ENCODE measurements at places on chromosomes 3 and 15.

DNA sequence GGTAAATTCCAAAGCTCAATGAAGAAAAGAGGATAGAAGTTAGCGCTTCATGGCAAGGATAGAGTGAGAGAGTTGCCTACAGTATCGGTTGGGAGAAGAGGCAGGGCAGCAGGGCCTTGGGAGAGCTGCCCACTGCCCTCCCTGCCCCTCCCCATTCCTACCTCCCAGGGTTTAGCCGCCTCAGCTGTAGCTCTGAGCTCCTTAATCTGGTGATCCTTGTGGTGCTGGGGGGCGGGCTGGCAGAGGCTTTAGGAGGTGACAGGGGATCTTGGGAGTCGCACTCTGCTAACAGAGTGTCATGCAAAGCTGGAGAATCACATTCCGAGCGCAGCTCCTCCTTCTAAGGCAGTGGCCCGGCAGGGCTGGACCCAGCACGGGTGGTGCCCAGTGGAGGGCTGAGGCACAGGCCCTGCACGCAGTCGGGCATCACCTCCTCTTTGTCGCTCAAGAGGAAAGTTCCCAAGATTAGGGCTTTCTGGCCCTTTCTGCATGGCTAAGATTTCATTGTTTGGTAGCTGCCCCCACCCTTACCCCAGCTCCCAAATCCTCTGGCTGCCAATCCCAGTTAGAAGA is 57.1 kb upstream of the POLG start:
- DNase-seq, result no peak

DNA sequence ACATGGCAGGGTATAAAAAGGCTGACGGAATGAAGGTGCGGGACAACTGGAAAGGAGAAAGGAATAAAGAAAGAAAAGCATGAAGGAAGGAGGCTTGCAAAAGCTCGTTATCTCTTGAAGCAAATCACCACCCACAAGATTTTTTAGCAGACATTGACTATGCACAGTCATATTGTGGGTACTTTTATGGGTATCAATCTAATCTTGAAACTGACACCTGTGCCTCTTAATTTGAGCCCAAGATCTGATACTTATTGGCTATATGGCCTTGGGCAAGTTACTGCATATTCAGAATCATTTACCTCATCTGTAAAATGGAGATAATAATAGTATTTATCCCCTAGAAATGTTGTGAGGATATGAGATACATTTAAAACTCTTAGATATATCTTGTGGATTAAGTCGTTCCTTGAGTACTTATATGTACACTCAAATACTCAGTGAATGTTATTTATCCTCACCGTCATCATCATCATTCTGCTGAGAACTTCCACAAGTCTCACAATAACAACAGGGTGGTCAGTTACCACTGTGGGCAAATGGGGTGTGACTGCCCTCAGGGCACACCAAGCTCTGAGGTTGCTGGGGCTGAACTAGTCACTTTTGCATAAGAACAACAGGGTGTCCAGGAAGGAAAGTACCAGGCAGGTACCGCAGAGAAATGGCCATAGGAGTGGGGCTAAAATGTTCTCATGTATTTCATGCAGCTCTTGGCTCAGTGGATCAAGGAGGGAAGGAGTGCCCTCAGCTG is 266.1 kb downstream of the SLC9A9 start:
- no peak for DNase-seq

DNA sequence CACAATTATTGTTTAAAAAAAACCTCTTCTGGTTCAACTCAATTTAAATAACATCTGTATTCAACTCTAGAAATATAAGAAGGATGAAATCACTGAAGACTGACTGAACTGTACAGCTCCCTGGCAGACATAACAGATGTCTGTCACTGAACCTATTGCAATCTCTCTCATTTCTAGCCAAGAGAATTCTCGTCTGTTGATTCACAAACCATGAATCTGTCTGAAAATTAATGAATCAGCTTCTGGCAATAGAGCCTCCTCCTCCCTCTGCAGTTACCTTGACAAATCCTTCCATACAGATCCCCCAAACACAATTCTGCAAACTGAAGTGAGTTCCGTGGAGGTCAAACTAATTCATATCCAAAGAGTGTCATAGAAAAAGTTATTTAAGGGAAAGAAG is 561.4 kb downstream of the PYDC2 start:
- no peak for DNase-seq

DNA sequence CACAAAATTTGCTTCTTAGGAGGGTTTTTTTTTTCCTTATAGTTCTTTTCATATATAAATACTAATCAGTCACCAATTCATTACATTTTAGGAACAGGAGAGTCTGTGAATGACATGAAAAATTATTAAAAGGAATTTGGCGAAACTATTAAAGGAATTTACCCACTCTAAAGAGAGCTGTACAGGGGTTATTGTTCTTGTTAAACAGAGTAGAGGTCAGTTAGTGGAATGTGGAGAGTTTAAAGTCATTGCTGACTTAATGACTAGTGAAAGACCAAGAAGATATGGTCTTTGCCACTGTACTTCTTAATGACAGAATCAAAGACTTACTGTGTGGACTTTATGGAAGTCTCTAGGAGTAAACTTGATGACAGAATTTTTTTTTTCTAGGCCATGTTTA is 333.6 kb upstream of the C2CD4B start:
- DNase-seq, result no peak

DNA sequence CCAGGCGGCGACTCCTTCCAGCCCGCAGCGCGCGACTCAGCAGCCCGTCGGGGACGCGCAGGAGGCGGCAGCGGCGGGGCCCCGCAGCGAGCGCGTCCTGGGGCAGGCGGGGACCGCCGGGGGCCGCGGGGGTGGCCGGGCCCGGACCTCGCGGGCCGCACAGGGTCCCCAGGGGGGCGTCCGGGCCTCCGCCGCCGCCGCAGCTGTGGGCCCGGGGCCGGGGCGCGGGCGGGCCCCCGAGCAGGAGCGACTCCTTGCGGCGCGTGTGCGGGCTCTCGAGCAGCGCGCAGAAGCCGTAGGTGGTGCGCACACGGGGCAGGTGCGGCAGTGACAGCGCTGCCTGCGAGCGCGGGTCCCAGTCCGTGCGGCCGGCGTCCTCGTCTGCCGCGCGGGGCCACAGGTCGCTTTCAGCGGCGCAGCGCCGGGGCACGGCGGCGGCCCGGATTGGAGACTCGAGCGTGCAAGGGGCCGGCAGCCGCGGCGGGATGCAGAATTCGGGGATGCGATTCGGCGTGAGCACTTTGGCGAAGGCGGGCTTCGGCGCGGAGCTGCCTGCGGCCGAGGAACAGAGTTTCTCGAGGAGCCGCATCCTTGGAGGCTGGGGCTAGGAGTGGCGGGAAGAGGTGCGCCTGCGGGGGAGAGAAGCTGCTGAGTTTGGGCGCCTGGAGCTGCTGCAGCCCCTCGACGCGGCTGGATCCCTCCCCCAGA is 535 bp downstream of the C2CD4B start:
- DNase-seq, result no peak

- DNase-seq, result no peak
Measured at GRCh38 chr3:65785065-65785645, 253.6 kb downstream of the MAGI1 start.

GRCh38 chr3:141385406-141386125 is 17.3 kb downstream of the ZBTB38 start:
- DNase-seq, result no peak

DNA sequence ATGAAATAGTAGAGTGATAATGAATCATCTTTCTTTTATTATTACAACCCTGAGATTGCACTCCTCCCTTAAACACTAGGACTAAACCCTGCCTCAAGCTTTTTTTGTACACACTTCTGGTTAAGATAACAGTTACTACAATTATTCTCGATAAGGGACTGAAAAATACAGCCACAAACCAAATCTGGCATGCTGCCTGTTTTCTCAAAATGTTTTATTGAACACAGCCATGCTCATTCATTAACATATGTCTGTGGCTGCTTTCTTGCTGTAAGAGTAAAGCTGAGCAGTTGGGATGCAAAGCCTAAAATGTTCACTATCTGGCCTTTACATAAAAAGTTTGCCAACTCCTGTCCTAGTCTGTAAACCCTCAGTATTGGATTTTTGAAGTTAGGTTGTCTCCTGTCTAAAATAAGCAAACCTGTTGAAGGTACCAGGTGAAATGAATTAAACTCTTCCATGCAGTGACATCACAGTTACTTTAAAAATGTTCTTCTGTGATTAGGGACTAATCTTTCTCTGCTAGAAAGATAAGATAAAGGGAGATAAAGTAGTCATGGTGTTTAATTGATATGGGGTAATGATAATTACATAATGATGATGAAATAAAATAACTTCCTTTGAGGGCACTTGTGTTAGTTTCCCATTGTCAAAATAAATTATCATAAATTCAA is 218.2 kb downstream of the STXBP5L start:
- DNase-seq, result no peak

- DNase-seq, result no peak
Measured at GRCh38 chr3:176296066-176296597, 901.1 kb downstream of the TBL1XR1 start.

GRCh38 chr3:127034990-127035652 is 52.2 kb downstream of the PLXNA1 start:
- DNase-seq, result no peak

- no peak for DNase-seq
Measured at GRCh38 chr3:156488767-156489166, 66.2 kb downstream of the SSR3 start.

GRCh38 chr3:124352149-124352539 is 360.2 kb upstream of the ROPN1 start:
- DNase-seq, result no peak

DNA sequence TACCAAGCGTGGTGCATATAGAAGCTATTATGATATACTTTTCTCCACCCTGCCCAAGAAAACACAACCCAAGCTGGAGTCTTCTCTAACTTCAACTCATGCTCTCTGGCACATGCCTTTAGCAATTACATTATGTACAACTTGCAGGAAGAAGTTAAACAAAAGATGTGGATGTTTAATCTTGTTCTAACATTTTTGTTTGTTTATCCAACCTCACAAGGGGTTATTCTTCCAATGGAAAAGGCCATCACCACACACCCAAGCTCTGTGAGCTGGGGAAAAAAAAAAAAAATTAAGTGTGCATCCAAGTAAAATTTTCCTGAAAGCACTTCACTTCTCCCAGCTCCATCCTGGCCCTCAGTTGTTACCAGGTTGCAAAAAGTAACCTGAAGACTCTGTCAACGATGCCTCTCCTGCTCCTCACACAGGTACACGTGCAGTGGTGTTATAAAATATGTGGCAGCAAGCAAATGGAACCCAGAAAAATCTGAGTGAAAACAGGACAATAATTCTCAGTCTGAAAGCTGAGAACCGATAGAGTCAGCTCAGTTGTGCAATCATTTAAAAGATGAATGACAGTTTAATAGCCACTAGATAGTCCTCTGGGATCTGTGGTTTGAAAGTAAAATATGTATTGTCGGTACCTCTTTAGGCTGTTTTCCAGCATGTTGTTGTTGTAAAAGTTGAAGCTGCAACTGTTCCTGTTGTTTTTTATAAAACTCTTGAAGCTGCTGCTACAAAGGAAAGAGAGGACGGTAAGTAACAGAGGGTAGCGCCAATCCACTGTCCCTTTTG is 531.4 kb downstream of the FOXP1 start:
- DNase-seq, result no peak

All from nucleus accumbens (tissue), 56 donors.